ENCODE measurements at places on chromosomes 2 and 18.

DNA sequence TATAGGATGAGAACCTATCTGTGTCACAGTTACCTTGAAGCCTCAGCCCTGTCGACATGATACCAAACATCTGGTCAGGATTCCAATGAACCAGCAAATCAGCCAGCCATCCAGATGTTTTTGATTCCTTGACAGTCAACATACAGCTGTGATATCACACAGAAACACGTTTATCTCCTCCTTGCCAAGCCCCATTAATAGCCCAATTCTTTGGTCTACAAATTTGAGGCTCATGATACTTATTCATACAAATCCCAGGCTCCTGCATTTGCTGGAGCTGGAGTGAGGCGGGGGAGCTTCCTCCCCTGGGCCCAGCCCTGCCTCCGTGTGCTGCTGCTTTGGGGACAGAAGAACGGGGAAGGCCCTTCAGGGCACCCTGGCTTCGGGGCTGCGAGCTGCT, 611.6 kb upstream of the SALL3 start:
- DNase-seq: no peak

- DNase-seq: no peak
Measured at GRCh38 chr2:69322631-69323030, 64.4 kb downstream of the GFPT1 start.

- DNase-seq: no peak
Measured at GRCh38 chr2:75500633-75501032, 60.1 kb downstream of the EVA1A start.

DNA sequence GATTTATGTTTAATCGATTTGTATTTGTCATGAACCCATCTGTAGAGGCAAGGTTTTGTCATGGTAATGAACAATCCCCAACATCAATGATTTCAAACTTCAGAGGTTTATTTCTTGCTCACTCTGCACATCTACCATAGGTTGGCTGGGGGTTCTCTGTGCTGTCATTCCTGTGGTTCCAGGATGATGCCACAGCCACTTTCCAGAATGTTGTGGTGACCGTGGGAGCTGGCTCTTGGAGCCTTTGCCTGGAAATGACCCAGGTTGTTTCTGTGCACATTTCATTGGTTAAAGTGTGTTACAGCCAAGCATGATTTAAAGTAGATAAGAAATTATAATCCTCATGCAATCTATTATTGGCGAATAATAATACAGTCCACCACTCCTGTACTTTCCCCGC, 28.2 kb upstream of the EPAS1 start:
- DNase-seq: no peak

DNA sequence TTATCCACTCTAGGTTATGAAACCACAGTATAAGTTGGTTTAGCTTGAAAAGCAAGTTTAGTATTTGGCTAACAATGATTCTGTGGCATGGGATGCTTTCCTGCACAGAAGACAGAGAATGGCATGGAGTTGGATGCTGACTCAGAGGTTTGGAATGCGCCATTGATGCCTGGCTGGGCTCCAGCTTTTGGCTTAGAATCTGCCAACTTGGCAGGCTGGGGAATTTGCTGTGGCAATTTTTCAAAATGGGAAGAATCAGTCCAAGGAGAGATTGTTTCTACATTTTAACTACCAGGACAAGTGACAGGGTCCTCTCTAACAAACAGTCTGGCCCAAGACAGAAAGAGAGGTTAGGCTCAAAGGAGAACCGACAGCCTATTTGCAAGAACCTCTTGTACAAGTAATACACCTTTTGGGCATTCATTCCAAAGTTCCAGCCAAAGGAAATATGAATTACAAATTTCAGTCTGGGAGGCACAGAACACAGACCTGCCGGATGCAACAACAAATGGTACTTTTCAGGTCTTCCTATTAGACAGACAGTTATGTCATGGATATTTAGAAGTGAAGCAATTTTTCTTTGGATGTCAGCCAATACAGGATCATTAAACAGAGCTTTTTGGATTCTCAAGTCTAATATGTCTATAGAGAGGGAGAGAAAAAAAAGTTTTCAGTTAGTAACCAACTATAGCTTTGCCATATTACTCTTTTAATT, 1027.7 kb downstream of the TMEM182 start:
- no peak for DNase-seq

DNA sequence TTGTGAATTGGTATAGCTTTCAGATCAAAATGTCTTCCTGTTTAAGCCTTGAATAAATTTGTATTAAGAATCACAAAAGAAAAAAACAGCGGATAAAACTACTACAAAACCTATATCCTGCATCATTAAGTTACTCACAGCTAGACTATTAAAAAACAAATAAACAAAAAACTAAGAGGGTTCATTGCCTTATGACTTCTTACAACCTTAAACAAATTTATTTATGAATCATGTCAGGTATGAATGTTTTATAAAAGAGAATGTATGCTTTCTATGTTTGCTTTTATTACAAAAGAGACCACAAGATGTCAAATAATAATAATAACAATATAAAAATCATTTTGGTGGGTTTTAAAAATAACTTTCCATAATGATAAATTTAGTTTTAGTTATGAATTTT, 109.6 kb downstream of the FIGN start:
- DNase-seq: no peak

GRCh38 chr2:156537141-156537540, 101.0 kb downstream of the GPD2 start:
- no peak for DNase-seq

DNA sequence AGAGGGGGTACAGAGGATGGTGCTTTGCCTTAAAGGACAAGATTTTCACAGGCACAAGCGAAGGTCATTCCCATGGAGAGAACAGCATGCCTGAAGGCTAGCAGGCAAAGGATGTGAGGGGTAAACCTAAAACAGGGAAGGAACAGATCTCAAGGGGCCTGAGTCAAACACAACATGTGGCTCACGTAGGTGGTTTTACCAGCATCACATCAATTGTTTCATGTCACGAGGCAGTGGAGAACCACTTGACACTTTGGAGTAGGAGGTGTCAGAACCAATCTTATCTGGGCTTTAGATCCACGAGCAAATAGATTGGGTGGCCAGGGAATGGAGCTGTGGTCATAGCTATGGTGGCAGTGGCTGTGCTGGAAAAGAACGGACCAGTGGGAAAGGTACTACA, 8.4 kb downstream of the COX5B start:
- no peak for DNase-seq

- DNase-seq: no peak
Measured at GRCh38 chr18:36485772-36486171, 188.3 kb downstream of the FHOD3 start.
